ENCODE measurements at places on chromosomes 5 and 9. TPM values are rescaled to one million over a fixed set of nuclear protein-coding genes. Genes with fewer than 3 reads are reported as not detected.

GRCh38 chr5:86320266-86320665, 297.5 kb upstream of the COX7C start:
- no peaks in the 10 kb centered on the region for H3K27me3 ChIP-seq
- no peaks in the 10 kb centered on the region for H3K4me1 ChIP-seq
- H3K27ac ChIP-seq: no peak overlapping the region
- no peaks in the 10 kb centered on the region for H3K36me3 ChIP-seq

- H3K36me3 ChIP-seq: no peaks in the 10 kb centered on the region
- H3K27ac ChIP-seq: no peak overlapping the region
- H3K27me3 ChIP-seq: no peaks in the 10 kb centered on the region
- no peak overlapping the region for H3K4me3 ChIP-seq
- H3K4me1 ChIP-seq: no peaks in the 10 kb centered on the region
Measured at GRCh38 chr5:71751422-71751821, 32.3 kb downstream of the CARTPT start.

- no peaks in the 10 kb centered on the region for H3K4me1 ChIP-seq
- no peak overlapping the region for H3K27ac ChIP-seq
- H3K4me3 ChIP-seq: no peak overlapping the region
- no peaks in the 10 kb centered on the region for H3K36me3 ChIP-seq
Measured at GRCh38 chr5:152932621-152933020, 527.5 kb upstream of the NMUR2 start.

- DNase-seq: no peak
- H3K4me1 ChIP-seq: peaks cover 7% of the 10 kb centered on the region
- H3K36me3 ChIP-seq: no peaks in the 10 kb centered on the region
- no peak overlapping the region for H3K27ac ChIP-seq
- H3K27me3 ChIP-seq: no peaks in the 10 kb centered on the region
Measured at GRCh38 chr5:125602184-125602583, 821.0 kb upstream of the GRAMD2B start.

GRCh38 chr5:95907740-95908706, 53.6 kb downstream of the ELL2 start:
- no peak for DNase-seq
- H3K4me3 ChIP-seq: no peak overlapping the region
- H3K27me3 ChIP-seq: no peaks in the 10 kb centered on the region
- H3K36me3 ChIP-seq: peaks cover 76% of the 10 kb centered on the region
- H3K27ac ChIP-seq: peak overlapping the region; percentile 53

DNA sequence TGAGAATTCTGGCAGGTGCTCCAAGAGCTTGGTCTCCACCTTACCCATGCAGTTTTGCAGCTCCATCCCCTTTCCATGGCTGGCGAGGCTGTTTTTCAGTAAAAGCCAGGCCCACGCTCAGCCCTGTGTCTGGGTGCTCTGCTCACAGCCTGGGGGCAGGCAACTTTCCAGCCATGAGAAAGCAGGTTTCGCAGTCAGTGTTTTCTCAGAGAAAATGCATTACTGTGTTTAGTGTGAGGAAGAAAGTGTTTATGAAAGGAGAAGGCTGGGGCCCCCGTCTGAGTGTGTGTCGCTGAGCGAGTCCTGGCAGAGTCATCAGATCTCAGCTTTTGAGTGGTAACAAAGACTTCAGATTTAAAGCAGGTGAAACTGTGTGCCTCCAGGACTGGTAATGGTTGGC, 248.1 kb downstream of the IRX1 start:
- H3K27ac ChIP-seq: no peak overlapping the region
- H3K27me3 ChIP-seq: no peaks in the 10 kb centered on the region
- no peaks in the 10 kb centered on the region for H3K36me3 ChIP-seq
- no peak for DNase-seq
- no peaks in the 10 kb centered on the region for H3K4me1 ChIP-seq

- H3K4me1 ChIP-seq: no peaks in the 10 kb centered on the region
- no peaks in the 10 kb centered on the region for H3K36me3 ChIP-seq
- no peak overlapping the region for H3K4me3 ChIP-seq
- DNase-seq: no peak
Measured at GRCh38 chr5:21181609-21182125, 1193.7 kb upstream of the CDH18 start.

GRCh38 chr9:108134486-108135128, 645.0 kb upstream of the KLF4 start:
- no peaks in the 10 kb centered on the region for H3K27me3 ChIP-seq
- H3K4me1 ChIP-seq: no peaks in the 10 kb centered on the region
- no peak overlapping the region for H3K27ac ChIP-seq
- no peaks in the 10 kb centered on the region for H3K36me3 ChIP-seq
- no peak for DNase-seq
- no peak overlapping the region for H3K4me3 ChIP-seq

DNA sequence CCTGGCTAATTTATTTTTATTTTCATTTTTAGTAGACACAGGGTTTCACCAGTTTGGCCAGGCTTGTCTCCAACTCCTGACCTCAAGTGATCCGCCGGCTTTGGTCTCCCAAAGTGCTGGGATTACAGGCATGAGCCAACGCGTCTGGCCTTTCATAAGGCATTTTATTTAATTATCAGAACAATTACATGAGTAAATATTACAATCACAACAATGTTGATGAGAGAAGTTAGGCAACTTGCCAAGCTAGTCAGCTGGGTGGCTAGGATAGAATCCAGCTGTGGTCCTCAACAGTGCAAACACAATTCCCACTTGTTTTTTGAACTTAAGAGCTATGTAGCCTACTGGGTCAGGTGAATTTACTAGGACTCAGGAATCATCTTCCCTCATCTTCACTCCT, 22.0 kb downstream of the C9orf57 start:
- H3K4me1 ChIP-seq: peaks cover 6% of the 10 kb centered on the region
- peak; percentile 36 for DNase-seq
- no peak overlapping the region for H3K4me3 ChIP-seq
- no peaks in the 10 kb centered on the region for H3K36me3 ChIP-seq
- no peaks in the 10 kb centered on the region for H3K27me3 ChIP-seq

GRCh38 chr5:119079318-119079921, 8.5 kb downstream of the DMXL1 start:
- no peak for DNase-seq
- no peak overlapping the region for H3K4me3 ChIP-seq
- H3K27me3 ChIP-seq: no peaks in the 10 kb centered on the region
- no peak overlapping the region for H3K27ac ChIP-seq
- no peaks in the 10 kb centered on the region for H3K36me3 ChIP-seq

GHR gene
- 5.6 TPM for total RNA-seq

LIX1 gene
- total RNA-seq: not detected
